ENCODE measurements at places on chromosomes 7 and 10.

DNA sequence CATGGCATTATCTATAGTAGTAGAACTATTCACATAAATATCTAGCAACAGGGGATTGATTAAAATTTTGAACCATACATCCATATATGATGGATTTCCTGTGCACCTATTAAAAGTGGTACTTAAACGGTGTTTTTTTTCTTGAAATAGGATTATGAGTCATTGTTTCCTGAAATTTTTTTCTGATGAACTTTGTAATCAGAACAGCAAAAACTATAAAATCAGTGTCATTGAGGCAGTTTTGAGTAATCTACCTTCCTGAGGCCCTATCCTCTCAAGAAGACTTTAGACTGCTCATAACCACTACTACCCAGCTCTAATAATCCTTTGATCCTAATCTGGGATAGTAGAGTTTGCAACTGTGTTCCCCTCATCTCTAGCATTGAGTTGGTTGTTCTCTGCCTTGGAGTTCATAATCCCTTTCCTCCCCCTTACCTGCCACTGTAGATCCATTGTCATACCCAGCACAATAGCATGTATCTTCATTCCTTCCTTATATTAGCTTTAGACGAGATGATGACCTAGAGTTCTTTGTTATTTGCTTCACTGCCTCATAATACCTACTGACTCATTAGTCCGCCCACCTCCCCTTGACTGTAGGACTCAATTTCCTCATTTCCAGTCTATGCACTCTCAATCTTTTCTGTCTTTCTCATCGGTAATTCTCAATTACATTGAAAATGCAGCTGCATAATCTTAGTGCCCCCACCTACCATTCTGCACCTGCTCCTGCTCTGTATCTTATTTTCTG, 133.4 kb downstream of the LRRC4 start:
- DNase-seq: no peak

- peak; percentile 40 for DNase-seq
These were observed 206.7 kb upstream of the PTPRZ1 start for GRCh38 chr7:121666306-121666705.

GRCh38 chr7:36010656-36011587, 142.1 kb upstream of the EEPD1 start:
- no peak for DNase-seq

DNA sequence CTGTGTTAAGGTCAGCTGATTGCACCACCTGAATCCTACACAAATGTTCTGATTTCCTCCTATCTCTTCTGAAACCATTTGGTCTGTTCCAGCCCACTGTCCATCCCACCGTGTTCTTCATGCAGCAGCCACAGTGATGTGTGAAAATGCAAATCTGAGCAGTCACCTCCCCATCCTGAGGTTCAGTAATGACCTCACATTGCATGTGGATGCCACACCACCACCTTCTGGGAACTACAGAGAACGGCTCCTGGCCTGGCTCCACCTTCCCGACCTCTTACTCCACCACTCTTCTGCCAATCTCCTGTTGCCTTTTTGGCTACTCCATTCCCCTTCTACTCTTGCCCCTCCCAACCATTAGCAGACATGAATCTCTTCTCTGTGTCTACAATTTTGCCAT, 244.4 kb downstream of the TNS3 start:
- no peak for DNase-seq

- DNase-seq: no peak
These were observed 130.9 kb downstream of the SND1 start for GRCh38 chr7:127782654-127783559.

GRCh38 chr10:77637532-77638320, at the start of gene KCNMA1:
Gene KCNMA1 (minus strand): TSS chr10:77637808.
- DNase-seq: peak; percentile 54

GRCh38 chr10:59865101-59865500, 41.3 kb downstream of the CCDC6 start:
- no peak for DNase-seq

DNA sequence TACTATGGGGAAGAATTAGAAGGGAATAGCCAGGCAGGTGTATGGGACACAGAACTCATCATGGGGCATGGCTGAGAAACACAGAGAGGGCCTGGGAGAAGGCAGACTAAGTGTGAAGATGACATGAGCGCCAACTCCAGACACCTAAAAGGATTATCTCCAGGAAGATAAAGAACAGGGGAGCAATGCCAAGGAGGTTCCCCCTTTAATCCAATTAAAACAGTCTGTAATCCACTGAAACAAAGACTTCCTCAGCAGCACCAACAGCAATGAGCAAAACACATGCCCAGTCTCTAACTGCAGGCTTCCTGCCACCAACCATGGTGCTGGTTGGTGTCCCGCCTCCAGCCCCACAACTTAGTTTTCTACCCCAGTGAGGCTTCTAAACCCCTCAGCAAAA, 108.9 kb downstream of the GRID1 start:
- no peak for DNase-seq

- no peak for DNase-seq
These were observed 82.3 kb downstream of the SLIT1 start for GRCh38 chr10:97103316-97104080.

- DNase-seq: no peak
These were observed 229.7 kb downstream of the ELMO1 start for GRCh38 chr7:37218956-37219355.

GRCh38 chr10:58651040-58651439, 138.4 kb downstream of the BICC1 start:
- peak; percentile 81 for DNase-seq

DNA sequence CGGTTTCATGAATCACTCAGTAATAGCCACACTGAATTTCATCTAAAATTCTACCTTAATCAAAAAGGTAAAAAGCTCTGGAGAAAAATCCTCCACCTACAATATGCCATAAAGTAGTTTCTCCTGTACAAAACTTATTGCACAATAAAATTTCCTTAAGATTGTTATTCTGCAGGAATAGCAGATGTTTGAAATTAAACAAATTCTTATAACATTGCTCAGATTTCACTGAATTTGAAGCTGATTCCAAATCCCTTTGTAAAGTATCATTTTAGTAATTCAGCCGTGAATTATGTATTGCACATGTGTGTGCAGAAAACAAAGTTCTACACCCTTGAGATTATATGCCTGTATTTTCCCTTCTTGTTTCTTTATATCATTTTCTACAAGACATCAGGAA, 123.8 kb downstream of the AMPH start:
- peak; percentile 35 for DNase-seq

GRCh38 chr7:123975084-123975483, 50.0 kb downstream of the SPAM1 start:
- DNase-seq: no peak
